A172 (cell line): ENCODE measurements at places on chromosomes 2 and 18. TPM values are rescaled to one million over a fixed set of nuclear protein-coding genes. Genes with fewer than 3 reads are reported as not detected.

NDUFV2 gene
- total RNA-seq: 244 and 300 TPM in 2 replicates

PSMA8 gene
- total RNA-seq: not detected in 2 replicates

GPR39 gene
- total RNA-seq: 3.6 and 4.7 TPM in 2 replicates

TUBB6 gene
- total RNA-seq: 464 and 479 TPM in 2 replicates

VPS4B gene
- total RNA-seq: 33.8 and 41.8 TPM in 2 replicates

SLC9A4 gene
- total RNA-seq: 0.31 and 0.84 TPM in 2 replicates

SATB2 gene
- 8.8 and 10.2 TPM in 2 replicates for total RNA-seq

DNA sequence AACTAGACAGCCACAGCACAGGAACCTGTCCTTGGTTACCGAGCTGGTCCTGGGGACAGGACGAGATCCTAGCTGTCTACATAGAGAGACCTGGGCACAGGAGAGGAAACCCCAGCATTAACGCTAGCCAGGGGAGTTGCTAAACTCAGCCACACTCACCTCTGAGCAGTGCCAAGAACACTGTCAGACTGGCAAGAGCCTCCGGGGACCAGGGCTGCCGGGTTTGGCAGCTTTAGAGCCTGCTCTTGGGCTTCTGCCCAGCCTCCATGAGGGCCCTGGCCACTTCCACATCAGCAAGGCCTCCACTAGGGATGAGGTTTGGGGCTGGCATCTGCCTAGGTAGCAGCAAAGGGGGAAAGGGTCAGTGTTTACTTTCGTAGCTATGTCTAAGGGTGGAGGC, 6.7 kb downstream of the TMBIM1 start:
- DNase-seq: no peak

DNA sequence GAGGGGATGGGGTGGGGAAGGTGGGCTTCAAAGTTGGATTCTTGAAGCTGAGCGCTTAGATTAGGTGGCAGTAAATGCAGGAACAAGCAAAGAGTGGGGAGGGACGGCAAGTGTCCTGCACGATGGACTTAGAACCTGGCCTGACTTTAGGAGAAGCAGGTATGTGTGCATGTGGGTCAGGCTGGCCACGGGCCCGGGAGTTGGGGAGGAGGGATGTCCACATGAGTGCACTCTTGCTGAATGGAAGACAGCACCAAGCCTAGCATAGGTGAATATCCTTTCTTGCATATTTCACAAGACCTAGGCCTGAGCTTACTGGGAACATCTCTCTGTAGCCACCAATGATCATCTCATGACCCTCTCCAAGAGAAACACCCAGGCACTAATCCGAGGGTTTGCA, 96.1 kb downstream of the DDX1 start:
- no peak for DNase-seq

DNA sequence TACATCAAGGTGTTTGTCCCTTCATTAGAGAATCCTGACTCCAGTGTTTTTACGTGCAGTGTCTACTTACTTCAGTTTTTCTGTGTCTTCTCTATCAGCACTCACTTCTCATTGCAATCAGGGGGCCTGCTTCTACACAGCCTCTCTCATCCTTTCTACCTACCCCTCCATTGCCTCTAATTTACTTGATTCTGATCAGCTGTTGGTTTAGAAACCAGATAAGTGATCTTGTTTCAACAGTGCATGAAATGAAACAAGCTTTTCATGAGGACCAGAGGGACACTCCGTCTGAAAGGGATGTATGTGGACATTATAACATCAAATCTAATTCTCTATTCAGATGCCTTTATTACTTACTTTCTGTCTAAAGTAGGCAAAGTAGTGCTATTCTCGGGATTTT, 136.9 kb downstream of the PRKCE start:
- DNase-seq: no peak

DNA sequence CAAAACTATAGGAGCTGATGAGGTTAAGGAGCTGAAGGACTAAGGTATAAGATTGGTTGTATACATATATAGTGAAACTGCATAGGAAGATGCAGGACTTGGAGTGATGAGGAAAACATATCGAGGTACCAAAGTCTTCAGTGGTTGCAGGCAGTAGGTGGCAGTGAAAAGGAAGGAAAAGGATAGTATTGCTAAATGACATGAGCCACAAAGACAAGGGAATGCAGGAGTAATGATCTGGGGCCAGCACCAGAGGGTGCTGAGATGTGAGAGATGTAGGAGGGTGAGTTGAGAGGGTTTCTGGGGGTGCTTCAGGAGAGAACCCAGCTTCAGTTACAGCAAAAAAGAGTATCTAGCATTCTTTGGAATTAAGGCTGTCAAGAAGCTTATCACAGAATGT, 172.2 kb upstream of the MYO3B start:
- no peak for DNase-seq

GRCh38 chr2:48527226-48527885, 2.6 kb upstream of the STON1 start:
- no peak for DNase-seq

- no peak for DNase-seq
These were observed 123.7 kb upstream of the SATB2 start for GRCh38 chr2:199581408-199581807.

DNA sequence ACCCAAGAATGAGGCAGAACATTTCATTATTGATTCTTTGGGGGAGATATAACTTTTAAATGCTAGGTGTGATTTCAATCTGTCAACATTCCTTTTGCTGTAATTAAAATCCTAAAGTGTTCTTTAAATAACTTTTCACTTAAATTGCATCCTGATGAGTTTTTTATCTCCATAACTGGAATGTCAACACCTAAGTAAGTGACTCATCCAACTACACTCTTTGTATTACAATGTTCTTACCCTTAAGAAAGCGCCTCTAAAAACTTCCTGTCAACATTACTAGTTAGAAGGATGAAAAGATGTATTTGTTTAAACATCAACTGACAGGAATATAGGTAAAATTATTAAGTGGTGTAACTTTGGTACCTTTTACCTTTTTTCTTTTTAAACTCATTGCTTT, 1657.0 kb downstream of the LRP1B start:
- DNase-seq: no peak

GRCh38 chr2:46298522-46299353, 1.5 kb downstream of the EPAS1 start:
- no peak for DNase-seq

DNA sequence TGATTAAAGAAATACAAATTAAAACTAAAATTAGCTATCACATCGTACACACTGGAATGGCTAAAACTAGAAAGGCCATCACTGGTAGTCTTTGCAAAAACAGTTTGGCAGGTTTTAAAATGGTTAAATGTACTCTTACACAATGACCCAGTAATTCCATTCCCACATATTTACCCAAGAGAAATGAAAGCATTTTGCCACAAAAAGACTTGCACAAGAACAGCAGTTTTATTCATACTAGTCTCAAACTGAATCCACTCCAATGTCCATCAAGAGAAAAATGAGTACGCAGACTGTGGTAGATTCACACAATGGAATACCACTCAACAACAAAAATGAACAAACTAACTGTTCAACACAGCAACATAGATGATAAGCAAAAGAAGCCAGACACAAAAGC, 29.1 kb downstream of the SP140L start:
- DNase-seq: no peak

GRCh38 chr2:120161190-120161589, 62.0 kb downstream of the TMEM185B start:
- no peak for DNase-seq

DNA sequence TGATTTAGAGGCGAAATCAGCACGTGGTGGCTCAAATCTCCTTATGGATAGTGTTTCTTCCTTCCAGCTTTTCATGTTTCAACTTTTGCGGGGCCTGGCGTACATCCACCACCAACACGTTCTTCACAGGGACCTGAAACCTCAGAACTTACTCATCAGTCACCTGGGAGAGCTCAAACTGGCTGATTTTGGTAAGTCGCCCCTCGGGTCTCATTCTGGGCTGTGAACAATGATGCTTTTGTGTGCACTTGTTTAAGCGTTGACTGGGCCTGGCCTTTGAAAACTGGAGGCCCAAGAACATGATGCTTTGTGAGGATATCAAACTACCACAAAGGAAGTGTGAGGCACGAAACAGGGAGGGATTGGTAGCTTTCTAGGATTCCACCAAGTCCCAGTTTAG, 27.4 kb downstream of the CDK15 start:
- no peak for DNase-seq

DNA sequence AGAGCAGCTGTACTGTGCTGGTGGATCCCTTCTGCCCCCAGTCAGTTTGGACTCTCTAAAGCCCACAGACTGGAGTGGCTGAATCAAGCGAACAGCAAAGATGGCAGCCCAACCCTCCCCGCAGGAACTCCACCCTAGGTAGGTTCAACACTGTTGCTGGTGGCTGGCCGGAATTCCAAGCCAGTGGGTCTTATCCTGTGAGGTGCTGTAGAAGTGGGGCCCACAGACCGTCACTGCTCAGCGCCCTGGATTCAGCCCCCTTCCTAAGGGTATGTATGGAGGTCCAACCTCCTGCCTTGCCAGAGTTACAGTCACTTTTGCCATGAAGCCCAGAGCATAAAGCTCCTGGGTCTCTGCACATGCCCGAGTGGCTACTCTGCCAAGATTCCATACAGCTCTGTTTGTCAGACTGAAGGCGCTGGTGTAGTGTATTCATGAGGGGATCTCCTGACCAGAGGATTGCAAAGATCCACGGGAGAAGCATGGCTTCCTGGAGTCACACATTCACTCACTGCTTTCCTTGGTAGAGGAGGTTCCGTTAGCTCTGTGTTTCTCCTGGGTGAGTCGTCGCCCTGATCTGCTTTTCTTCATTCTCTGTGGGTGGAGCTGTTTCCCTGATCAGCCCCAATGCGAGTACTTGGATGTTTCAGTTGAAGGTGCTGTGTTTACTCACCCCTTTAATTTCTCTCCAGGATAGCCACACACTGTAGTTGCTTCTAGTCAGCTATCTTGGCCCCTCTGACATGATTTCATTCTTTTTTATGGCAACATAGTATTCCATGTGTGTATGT, 293.6 kb upstream of the THUMPD2 start:
- no peak for DNase-seq

DNA sequence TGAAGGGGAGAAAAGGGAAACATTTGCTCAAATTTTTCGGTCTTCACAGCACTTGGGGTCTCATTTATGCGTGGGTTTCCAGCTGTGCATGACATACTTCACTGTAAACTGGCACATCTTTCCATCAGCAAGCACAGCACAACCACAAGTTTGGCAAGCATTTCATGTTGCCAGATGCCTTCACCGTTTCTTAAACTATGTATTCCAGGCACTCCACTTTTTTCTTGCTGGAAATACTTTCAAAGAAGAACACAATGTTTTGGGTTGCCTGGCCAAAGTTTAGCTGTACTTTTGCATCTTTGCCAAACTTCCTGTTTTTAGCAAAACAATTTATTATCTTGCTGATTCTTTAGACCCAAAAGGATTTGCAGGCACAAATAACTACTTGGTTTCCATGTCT, 194.6 kb upstream of the MEIS1 start:
- DNase-seq: no peak

GRCh38 chr2:233033672-233034071, 1.2 kb downstream of the NEU2 start:
- peak; percentile 77 for DNase-seq

DNA sequence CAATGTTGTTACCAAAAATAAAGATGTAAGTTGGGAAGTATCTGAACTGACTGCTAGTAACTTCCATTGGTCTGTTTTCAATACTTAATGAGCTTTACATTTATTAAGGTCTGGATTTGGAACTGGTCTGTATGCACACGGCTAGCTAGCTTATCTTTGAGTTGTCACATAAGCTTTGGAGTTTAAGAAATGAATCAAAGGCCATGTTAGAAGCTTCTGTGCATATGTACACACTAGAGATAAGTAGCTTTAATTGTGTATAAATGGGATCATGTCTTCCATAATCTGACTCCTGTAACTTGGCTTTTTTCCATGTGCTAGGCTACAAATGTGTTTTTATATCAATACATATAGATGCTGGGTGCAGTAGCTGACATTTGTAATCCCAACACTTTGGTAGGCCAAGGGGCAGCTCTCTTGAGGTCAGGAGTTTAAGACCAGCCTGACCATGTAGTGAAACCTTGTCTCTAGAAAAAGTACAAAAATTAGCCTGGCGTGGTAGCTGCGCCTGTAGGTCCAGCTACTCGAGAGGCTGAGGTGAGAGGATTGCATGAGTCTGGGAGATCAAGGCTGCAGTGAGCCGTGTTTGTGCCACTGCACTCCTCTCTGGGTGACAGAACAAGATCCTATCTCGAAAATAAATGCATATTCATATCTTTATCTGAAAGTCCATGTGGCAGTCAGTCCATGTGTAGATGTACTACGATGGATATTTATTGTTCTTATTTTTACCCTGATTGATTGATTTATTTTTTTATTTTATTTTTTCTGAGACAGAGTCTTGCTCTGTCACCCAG, 27.2 kb downstream of the ATIC start:
- DNase-seq: no peak

- DNase-seq: no peak
These were observed 98.2 kb upstream of the CTDP1 start for GRCh38 chr18:79581406-79581805.

DNA sequence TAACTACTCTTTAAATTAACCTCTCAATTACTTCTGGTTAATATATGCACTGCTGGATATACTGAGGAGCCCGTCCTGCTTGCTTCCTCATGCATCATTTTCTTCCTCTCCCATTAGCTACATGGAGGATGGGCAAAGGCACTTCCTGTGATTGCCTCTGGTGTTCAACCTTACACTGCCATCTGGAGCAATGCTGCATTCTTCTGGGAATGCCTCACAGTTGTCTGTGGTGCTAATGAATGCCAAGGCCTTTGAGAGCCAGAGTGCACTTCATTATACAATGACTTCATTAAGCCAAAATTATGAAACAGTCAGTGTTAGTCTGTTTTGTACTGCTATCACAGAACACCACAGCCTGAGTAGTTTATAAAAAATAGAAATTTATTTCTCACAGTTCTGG, 134.8 kb upstream of the DOCK10 start:
- peak; percentile 57 for DNase-seq

DNA sequence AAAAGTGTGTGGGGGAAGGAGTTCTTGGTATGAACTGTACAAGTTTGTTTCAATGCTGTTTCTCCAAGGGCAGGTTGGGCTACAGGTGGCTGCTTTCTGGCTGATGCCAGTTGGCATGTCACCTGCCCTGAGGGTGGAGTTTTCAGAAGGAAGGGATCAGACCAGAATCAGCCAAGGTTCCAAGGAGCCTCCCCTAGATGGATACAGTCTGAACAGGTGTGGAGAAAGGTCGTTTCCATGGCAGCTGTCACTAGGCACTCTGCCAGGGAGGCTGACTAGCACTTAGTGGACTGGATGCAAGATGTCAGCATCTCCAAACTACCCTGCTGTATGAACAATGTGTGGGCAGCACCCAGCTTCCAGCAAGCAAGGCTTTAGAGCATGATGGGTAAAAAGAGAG, 444.4 kb upstream of the HNRNPA3 start:
- DNase-seq: no peak
